Natural killer cell (primary cell): ENCODE measurements at places on chromosomes 6 and 20. TPM values are rescaled to one million over a fixed set of nuclear protein-coding genes. Genes with fewer than 3 reads are reported as not detected.

Gene DDX27
- total RNA-seq, result 71.5 TPM

- no peak for DNase-seq
- H3K36me3 ChIP-seq, result no peaks in the 10 kb centered on the region
- no peaks in the 10 kb centered on the region for H3K4me1 ChIP-seq
- no peak overlapping the region for H3K4me3 ChIP-seq
- no peaks in the 10 kb centered on the region for H3K27me3 ChIP-seq
Observed at GRCh38 chr20:23334111-23334510, 16.5 kb upstream of the NXT1 start.

GRCh38 chr6:122714059-122714458 lies 65.5 kb upstream of the FABP7 start:
- H3K27me3 ChIP-seq, result no peaks in the 10 kb centered on the region
- H3K27ac ChIP-seq, result no peak overlapping the region
- H3K4me3 ChIP-seq, result no peak overlapping the region
- no peaks in the 10 kb centered on the region for H3K36me3 ChIP-seq
- no peaks in the 10 kb centered on the region for H3K4me1 ChIP-seq

DNA sequence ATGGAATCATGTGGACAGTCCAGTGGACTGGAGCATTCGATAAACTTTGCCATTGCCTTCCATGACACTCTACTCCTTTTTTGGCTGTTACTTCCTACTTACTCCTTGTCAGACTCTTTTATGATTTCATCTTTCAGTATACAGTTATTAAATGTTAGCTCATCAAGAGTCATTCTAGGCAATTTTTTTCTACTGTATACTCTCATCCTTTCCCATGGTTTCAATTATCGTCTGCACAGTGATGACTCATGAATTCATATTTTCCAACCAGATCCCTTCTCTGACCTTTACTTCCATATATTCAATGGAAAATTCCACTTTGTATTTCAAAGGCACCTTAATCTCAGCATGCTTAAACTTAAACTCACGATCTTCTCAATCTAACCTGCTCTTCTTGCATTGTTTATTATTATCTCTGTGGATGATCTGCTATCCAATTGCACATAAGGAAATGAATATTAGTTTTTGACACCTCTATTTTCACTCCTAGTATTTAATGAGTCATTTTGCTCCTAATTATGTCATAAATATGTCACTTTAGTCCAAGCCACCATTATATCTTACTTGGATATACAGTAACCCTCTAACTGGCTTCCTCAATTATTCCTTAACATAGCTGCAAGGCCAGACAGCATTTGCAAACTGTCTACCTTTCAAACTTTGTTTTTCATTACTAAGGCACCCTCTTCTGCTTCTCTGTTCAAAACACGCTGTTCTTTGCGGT lies 427.5 kb downstream of the PHF3 start:
- H3K27me3 ChIP-seq, result no peaks in the 10 kb centered on the region
- DNase-seq, result no peak
- H3K4me3 ChIP-seq, result no peak overlapping the region
- H3K4me1 ChIP-seq, result no peaks in the 10 kb centered on the region
- H3K27ac ChIP-seq, result no peak overlapping the region

Gene SGK2
- 0.61 TPM for total RNA-seq

- no peaks in the 10 kb centered on the region for H3K4me1 ChIP-seq
- no peak overlapping the region for H3K4me3 ChIP-seq
- peaks cover 16% of the 10 kb centered on the region for H3K36me3 ChIP-seq
- no peak for DNase-seq
- H3K27ac ChIP-seq, result no peak overlapping the region
Observed at GRCh38 chr20:47326658-47327268, 29.7 kb downstream of the ZMYND8 start.

DNA sequence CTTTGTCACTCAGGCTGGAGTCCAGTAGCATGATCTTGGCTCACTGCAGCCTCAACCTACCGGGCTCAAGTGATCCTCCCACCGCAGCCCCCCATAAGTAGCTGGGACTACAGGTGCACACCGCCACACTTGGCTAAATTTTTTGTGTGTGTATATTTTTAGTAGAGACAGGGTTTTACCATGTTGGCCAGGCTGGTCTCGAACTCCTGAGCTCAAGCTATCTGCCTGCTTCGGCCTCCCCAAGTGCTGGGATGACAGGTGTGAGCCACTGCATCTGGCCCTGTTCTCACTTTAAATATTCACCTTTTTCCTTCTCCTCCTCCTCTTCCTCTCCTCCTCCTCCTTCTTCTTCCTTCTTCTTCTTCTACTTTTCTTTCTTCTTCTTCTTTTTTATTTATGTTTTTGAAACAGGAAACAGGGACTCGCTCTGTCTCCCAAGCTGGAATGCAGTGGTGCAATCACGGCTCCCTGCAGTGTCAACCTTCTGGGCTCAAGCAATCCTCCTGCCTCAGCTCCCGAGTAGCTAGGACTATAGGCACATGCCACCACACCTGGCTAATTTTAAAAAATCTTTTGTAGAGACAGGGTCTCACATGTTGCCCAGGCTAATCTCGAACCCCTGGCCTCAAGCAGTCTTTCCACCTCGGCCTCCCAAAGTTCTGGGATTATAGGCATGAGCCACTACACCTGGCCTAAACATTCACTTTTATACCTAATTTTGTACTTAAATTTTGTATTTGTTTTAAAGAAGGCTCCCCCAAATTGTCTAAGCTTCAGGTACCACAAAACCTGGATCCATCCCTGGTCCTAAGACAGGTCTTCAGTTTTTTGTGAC lies 47.2 kb upstream of the NCOA3 start:
- no peak overlapping the region for H3K4me3 ChIP-seq
- H3K27ac ChIP-seq, result no peak overlapping the region
- no peaks in the 10 kb centered on the region for H3K36me3 ChIP-seq
- no peaks in the 10 kb centered on the region for H3K27me3 ChIP-seq
- no peak for DNase-seq

GRCh38 chr6:79608334-79609224 lies 22.6 kb upstream of the SH3BGRL2 start:
- no peaks in the 10 kb centered on the region for H3K4me1 ChIP-seq
- H3K27me3 ChIP-seq, result no peaks in the 10 kb centered on the region
- no peaks in the 10 kb centered on the region for H3K36me3 ChIP-seq
- H3K4me3 ChIP-seq, result no peak overlapping the region
- H3K27ac ChIP-seq, result no peak overlapping the region

DNA sequence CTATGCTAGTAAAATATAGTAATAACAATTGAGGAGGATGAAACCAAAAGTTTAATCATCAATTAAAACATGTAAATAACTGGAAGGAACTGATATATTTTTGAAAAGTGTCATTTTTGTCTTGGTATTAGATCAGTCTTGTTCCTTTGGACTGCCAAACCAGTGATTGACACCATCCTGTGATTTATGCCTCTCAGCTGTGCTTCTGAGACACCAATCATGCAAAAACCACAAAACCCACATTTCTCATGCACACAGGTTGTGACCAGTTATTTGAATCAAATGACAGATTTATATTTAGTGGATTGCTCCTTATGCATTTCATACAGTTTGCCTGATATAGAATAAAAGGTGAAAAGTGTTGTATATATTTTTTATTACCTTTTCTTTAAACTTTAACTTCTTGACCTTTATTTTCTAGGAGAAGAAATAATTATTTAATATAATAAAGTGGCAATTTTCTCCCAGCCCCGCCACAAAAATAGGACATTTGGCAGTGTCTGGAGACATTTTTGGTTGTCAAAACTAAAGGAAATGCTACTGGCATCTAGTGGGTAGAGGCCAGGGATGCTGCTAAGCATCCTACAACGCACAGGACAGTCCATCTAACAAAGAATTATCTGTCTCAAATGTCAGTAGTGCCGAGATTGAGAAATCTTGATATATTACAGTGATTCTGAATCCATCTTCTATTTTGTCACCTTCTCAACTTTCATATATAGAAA lies 383.6 kb downstream of the BCKDHB start:
- no peak overlapping the region for H3K27ac ChIP-seq
- no peak overlapping the region for H3K4me3 ChIP-seq
- H3K27me3 ChIP-seq, result no peaks in the 10 kb centered on the region

DNA sequence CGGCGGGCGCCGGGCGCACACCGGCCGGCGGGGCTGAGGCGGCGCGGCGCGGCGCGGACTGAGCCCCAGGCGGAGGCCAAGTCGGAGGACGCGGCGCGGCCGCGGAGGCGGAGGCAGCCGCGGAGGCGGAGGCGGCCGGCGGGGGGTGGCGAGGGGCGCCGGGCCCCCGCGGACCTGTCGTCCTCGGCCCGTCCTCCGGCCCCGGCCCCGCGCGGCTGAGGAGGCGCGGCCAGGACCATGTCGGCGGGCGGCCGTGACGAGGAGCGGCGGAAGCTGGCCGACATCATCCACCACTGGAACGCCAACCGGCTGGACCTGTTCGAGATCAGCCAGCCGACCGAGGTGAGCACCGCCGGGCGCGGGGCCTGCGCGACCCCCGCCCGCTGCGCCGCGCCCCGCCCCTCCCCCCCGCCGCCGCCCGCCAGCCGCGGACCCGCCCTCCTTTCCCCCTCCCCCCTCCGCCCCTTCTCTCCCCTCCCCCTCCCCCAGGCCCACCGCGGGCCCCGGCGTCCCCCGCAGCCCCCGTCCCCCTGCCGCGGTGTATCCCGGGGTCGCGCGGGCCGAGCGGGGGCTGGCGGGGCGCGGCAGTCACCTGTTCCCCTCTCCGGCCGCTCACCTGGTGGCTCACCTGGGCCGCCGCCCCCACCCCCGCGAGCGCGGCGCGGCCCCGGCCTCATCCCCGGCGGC lies at the start of gene AFDN:
Gene AFDN, plus strand, starts transcription at position 16 of the 687 bp plus-strand sequence. Its CDS starts 222 bp downstream, at position 238.
- no peak for DNase-seq
- H3K4me3 ChIP-seq, result peak within 1 kb of the TSS; percentile 48
- H3K4me1 ChIP-seq, result peaks cover 19% of the 10 kb centered on the region
- no peak within 1 kb of the TSS for H3K27ac ChIP-seq

Gene SPEF1
- total RNA-seq, result not detected

DNA sequence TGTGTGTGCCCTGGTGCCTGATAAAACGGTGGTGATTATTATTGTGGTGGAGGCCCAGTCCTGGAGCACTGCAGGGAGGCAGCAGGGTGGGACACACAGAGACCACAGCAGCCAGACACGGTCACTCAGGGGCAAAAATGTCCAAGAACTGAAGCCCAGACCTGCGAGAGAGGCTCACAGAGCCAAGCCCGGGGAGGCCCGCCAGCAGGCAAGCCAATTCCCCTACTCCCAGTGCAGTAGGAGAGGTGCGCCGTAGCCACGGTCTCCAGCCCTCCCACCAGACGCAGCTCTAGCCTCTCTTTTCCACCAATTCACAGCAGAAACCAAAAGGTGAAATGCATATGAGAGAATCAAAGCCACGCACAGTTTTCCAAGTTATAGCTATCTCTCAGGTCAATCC lies 179.4 kb upstream of the TAB2 start:
- H3K4me1 ChIP-seq, result peaks cover 12% of the 10 kb centered on the region
- no peaks in the 10 kb centered on the region for H3K36me3 ChIP-seq
- H3K27me3 ChIP-seq, result no peaks in the 10 kb centered on the region
- no peak overlapping the region for H3K27ac ChIP-seq

DNA sequence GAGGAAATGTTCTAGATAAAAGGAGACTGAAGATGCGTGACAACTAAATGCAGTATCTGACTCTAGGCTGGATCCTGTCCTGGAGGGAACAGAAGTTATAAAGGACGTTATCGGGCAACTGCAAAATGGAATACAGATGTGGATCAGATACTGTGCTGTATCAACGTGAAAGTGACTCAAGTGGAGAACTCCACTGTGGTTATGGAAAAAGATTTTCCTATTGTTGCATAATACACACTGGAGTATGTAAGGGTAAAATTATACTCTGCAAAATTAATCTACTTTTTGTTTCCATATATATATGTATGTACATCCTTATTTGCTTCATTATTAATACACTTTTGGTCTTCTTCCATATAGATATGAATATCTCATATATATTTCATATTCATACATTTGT lies 654.0 kb downstream of the QKI start:
- H3K27me3 ChIP-seq, result peaks cover 2% of the 10 kb centered on the region
- DNase-seq, result no peak
- no peak overlapping the region for H3K4me3 ChIP-seq

Gene CCN6
- not detected for total RNA-seq

DNA sequence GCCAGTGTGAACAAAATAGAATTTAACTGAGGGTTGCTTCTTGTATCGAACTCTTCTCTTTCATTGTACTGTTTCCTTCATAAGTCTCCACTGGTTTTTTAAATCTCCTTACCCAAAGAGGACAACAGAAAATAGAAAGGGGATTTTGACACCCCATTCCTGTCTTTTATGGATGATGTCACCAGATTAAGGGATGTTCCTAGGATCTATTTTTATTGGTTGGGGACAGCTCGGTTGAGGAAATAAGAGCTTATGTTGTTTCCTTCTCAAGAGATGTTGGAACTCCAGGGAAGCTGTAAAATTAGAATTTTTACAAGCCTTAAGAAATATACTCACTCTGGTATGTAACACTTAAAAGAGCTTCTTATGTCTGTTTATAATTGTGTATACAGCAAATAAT lies 171.5 kb downstream of the PHF3 start:
- no peaks in the 10 kb centered on the region for H3K4me1 ChIP-seq
- peak overlapping the region; percentile 30 for H3K27ac ChIP-seq

DNA sequence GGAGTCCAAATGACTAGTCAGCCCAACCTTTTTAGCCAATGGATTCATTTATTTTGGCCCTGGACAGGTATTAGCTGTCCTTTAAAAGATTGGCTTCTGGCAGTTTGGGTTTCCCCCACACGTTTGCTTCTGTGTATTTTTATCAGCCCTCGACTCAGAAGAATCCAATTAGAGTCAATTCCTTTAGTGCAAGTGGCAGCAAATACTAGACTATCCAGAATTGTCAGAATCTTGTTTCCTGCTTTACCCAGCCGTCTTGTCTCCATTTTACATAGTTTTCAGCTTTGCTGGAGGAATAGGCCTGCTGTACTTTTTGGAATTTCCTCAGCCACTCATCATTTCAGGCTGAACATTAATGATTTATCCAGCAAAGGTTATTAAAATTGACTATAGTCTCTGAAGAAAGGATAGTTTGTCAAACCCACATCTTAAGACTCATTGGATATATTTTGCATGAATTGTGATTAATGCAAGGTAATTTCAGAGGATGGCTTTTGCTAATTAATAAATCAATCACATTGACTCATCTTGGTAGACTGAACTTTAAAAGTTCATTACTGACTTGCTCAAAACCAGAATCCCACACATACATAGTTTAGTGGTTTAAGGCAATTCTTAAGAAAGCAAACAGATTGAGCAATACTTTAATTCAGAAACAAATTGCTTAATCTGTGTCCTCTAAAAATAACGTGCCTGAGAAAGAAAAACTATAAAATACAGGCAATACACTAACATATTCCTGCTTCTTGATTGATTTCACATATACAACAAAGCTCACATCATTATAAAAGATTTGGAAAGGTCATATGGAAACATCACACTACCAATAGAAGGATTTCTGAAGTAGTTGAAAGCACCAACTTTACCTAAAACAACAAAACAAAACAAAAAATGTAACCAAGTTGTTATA lies 62.9 kb upstream of the ZNF217 start:
- H3K4me1 ChIP-seq, result peaks cover 23% of the 10 kb centered on the region
- H3K4me3 ChIP-seq, result no peak overlapping the region
- no peaks in the 10 kb centered on the region for H3K36me3 ChIP-seq
- H3K27me3 ChIP-seq, result no peaks in the 10 kb centered on the region

- no peaks in the 10 kb centered on the region for H3K36me3 ChIP-seq
- no peaks in the 10 kb centered on the region for H3K4me1 ChIP-seq
- no peak overlapping the region for H3K4me3 ChIP-seq
- no peak for DNase-seq
- H3K27me3 ChIP-seq, result no peaks in the 10 kb centered on the region
Observed at GRCh38 chr6:146357578-146358430, 185.8 kb upstream of the RAB32 start.

- H3K27ac ChIP-seq, result no peak overlapping the region
- H3K4me3 ChIP-seq, result no peak overlapping the region
- DNase-seq, result no peak
- H3K27me3 ChIP-seq, result no peaks in the 10 kb centered on the region
Observed at GRCh38 chr6:94175465-94175864, 756.1 kb upstream of the EPHA7 start.

GRCh38 chr6:69994251-69994650 lies 127.9 kb downstream of the COL19A1 start:
- H3K4me3 ChIP-seq, result no peak overlapping the region
- no peaks in the 10 kb centered on the region for H3K27me3 ChIP-seq
